ENCODE measurements at places on chromosomes 16 and 17.

- DNase-seq = no peak
Measured at GRCh38 chr16:26863931-26864330, 202.8 kb upstream of the C16orf82 start.

- DNase-seq = no peak
Measured at GRCh38 chr16:2535625-2536013, 2.2 kb upstream of the PDPK1 start.

GRCh38 chr17:39553341-39553945 is 54.3 kb downstream of the NEUROD2 start:
- DNase-seq = no peak

- DNase-seq = no peak
Measured at GRCh38 chr17:77185137-77185536, 44.4 kb downstream of the SEC14L1 start.

GRCh38 chr16:68715471-68715870 is 21.6 kb upstream of the CDH1 start:
- no peak for DNase-seq

DNA sequence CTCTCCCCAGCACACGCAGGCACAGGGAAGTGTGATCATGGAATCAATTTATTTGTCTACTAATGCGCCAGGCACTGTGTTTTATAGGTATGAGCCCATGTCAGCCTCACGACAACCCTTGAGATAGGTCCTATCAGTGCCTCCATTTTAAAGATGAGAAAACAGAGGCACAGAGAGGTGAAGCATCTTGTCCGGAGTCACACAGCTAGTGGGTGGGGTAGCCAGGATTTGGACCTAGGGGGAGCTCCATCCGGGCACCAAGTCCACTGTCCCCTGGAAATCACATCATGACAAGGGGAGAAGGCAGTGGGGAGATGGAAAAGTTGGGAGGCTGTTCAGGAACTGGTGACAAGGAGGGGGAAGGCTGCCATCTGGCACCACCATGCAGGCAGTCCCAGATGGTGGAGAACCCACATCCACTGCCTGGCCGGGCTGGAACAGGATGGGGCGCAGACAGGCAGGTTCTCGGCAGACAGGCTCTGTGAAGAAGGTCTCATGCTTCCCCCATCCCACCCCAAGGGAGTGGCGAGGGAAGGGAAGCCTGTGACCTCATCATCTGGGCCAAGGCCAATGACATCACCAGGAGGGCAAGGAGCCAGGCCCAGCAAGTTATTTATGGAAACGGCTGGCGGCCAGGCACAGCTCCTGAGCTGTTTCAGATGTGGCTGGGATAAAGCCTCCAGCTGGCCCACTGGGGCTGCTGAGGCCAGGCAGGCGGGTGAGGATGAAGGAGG is 126.0 kb upstream of the SDK2 start:
- DNase-seq = no peak

DNA sequence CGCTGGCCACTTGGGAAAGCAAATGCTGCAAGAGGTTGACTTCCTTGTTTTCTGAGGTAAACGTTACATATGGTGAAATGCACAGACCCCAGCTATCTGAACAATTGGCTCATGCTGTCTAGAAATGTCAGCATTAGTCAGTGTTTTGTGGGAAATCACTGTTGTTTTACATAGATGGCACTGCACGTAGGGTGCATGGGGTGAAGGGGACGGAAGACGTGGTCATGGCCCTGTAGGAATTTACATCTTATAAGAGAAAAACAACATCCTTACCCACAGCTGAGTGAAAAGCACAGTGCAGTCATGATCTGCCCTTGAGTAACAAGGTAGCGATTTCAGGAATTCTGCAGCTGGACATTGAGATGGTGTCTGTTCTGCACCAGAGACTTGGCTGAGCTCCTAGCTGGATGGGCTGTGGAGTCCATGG is 15.2 kb downstream of the RPTOR start:
- DNase-seq = no peak

- no peak for DNase-seq
Measured at GRCh38 chr16:64996641-64997040, 125.2 kb downstream of the CDH11 start.

DNA sequence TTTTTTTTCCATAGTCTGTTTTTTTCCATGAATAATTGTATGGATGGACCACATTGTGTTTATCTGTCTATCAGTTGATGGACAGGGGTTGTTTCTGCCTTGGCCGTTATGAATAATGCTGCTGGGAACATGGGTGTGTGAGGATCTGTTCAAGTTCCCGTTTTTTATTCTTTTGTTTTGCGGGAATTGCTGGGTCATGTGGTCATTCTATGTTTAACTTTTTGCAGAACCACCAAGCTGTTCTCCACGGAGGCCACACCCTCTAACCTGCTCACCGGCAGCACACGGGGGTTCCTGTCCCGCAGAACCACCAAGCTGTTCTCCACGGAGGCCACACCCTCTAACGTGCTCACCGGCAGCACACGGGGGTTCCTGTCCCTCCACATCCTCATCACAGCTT is 5.9 kb upstream of the MSLN start:
- DNase-seq = no peak

GRCh38 chr16:22685459-22685830 is 128.5 kb upstream of the HS3ST2 start:
- no peak for DNase-seq

- DNase-seq = no peak
Measured at GRCh38 chr16:12881740-12882139, 19.7 kb upstream of the SHISA9 start.

DNA sequence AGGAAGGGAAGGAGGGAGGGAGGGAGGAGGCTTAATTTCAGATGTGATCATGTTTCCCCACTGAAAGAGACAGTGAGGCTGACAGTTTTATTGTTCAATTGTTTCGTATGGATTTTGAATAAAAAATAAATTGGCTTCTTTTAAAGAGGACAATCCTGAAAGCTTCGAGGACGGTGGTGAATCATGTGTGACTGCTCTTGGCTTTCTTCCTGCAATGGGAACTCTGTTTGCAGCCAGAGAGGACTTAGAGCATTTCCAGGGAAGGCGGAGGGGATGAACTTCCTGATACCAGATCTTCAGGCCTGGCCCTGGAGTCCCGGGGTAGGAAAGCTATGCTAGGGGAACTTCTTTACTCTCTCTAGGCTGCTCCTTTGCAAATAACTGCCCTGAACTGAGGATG is 72.8 kb upstream of the C16orf82 start:
- no peak for DNase-seq

GRCh38 chr16:78563905-78564304 is 464.5 kb downstream of the WWOX start:
- no peak for DNase-seq

GRCh38 chr17:15973016-15973415 is 26.5 kb downstream of the ZSWIM7 start:
- no peak for DNase-seq

DNA sequence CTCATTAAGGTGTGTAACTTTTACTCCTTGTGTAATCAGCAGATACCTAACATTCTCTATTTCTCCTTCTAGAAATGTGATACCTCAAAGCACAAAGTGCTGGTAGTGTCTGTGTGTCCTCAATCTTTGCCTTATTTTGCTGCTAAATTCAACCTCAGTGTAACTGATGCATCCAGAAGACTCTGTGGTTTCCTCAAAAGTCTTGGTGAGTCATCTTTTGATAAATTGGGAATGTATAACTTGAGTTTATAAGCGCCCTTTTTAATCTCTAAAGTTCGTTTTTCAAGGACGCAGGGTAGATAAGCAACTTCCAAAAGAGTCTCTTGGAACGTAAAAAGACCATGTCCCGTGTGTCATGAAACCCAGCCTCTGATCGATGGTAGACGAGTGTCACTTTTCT is 10.2 kb downstream of the NARF start:
- no peak for DNase-seq

GRCh38 chr17:47785538-47786123 is 36.0 kb downstream of the OSBPL7 start:
- DNase-seq = peak; percentile 50

DNA sequence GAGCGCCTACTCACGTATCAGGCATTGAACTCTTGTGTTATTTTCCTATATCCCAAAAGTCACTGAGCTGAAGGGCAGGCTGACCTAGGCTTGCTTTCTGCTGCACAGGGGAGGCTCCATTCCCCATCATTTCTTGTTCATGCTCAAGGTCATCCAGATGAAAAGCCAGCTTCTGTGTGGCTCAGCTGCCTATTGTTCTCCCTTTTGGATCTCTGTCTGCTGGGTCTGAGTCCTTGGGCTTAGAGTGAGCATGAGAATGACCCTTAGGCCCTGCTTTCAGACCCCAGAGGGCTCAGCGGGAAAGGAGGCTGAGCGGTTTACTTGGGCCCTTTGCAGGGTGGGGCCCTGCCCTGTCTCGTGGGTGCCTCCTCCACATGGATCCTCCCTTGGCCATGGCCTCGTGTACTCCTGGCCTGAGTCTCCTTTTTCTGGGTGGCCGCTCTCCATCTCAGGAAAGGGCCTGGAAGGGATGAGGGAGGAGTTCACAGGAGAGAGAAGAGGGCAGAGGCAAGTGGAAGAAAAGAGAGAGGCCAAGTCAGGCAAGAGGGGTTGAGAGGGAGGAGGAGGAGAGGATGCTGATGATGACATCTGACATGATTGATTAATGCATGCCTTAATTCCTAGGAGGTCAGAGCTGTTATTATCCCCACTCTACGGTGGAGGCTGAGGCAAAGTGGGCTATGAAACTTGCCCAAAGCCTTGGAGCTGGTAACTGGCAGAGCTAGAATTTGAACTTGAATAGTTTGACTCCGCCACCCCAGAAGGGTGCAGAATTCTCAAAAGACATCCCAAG is 19.8 kb upstream of the MAP3K14 start:
- no peak for DNase-seq

GRCh38 chr17:78138204-78139060 is 7.8 kb upstream of the C17orf99 start:
- DNase-seq = no peak

DNA sequence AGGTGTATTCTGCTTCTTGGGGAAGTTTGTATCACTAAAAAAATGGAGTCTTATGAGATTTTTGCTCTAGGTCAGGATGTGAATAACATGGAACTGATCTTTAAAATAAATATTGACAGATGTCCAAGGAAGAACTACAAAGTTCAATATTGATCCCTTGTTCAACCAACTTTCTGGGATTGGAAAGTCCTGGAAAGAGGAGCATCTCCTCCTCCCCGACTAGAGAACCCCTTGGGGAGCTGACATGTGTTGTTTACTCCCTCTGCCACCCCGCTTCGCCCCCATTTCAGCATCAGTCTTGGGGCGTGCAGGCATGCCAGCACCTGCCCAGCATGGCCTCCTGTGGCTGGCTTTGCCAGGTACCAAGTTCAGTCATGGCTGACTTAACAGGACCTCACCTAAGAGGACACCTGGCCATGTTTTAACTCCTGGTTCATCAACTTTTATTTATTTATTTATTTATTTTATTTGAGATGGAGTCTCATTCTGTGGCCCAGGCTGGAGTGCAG is 33.8 kb downstream of the PMFBP1 start:
- DNase-seq = no peak

DNA sequence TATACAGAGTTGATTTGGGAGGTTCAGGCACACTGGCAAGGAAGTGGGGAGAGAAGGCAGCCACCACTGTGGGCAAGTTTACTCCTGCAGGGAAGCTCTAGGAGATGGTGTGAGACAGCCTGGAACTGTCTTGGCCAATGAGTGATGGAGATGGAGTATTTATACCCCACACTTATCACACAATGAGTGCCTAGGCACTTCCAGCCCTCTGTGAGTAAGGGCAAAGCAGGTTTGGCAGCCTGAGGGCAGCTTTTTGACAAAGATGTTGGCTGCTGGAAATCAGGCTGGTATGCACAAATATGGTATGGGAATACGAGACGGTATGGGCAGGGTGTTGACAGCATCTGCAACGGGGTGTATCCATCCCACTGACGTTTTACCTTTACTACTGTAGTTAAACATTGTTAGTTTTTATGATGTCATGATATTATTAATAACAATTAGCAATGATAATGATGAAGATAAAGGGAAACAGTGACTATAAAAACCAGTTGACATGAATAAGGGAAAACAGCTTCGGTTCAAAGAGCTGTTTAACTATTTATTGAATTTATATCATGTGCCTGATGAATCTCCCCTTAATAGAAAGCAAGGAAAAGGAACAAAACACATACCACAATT is 149.9 kb downstream of the CDK5R1 start:
- DNase-seq = no peak

DNA sequence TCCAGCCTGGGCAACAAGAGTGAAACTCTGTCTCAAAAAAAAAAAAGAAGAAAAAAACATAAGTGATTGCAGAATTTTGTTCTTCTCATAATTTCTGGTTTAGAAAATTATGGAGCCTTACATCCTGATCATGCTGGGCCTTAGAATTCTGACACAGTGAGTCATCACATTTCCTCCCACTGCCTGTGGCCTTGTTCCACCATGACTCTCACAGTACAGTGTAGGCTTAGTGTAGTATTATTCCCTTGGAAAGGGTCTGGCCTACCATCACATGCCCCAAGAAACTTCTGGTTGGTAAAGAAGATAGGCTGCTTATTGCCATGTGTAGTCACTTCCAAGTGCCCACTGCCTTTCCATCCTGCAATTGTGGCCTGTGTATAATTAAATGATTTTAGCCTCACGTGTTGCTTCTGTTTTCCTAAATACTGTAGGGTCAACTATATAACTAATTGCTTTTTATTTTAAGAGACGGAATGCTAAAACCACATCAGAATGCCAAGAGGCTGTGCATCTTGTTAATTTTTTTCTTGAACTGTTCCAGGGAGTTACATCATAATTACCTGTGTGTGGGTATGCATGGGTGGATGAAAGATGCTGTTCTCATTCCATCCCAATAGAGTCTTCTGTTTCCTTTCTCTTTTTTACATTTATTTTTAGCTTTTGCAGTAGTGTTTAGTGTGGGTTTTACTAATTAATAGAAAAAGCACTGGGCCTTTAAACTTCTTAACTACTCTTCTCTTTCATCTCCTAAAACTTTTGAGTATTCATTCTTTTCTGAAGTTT is 25.9 kb downstream of the OGFOD1 start:
- DNase-seq = peak; percentile 10

- DNase-seq = no peak
Measured at GRCh38 chr16:799111-799947, 1.2 kb downstream of the GNG13 start.

DNA sequence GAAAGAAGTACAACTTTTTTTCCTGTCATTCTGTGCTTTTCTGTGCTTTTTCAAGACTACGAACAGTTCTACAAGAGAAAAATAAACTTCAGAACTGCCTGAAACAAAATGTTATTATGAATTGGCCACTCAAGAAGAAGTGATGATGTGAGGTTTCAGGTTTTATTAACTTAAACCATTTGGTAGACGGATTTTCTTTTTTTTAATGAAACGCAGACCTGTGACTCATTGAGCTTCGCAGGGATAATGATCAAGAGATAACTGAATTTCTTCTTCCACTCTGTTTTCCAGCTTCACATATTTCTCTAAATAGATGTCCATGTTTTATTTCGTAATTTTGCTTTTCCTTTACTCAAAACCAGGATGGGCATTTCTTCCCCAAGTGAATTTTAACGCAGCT is 32.7 kb downstream of the AIPL1 start:
- no peak for DNase-seq

DNA sequence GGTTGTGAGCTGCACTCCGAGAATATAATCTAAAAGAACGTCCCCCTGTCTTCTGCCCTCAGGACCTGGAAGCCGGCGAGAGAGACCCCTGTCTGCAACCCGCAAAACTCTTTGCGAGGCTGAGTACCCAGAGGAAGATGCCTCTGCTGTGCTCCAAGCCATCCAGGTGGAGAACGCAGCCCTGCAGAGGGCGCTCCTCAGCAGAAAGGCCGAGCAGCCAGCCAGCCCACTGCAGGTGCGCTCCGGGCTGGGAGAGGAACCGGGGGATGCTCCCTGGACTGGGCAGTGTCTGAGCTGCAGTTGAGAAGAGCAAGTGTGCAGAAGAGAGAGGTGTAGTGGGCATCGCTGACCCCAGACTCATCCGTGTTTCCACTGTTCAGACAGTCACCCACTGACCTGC is 148.3 kb downstream of the KATNIP start:
- DNase-seq = peak; percentile 9
